ENCODE measurements at places on chromosomes 11 and 22.

DNA sequence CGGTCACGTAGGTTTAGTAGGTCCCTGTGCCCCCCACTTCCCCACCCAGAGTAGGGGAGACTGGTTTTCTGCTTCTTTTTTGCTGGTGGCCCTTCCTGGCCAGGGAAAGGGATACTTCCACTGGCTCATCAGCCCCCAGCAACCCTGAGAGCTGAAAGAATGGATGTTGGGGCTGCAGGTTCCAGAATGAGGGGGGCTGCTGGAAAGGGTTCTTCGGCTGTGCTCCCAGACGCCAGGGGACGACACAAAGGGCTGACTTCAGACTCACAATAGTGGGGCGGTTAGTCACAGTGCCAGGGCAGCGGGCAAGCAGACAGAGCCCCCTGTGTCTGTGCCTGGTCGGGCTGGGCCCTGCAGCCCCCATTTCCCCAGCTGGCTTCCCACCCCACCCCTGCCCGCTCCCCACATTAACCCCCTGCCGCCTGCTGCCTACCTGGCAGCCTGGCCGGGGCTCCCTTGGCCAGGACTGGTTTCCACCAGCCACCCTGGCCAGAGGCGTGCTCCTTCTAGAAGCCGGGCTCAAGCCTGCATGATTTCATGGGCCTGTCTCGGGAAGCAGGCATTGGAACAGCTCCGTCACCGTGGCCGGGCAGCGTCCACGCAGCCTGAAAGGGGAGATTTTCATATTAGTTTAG, 79.1 kb upstream of the WNT7B start:
- DNase-seq: peak; percentile 91

- DNase-seq: no peak
Measured at GRCh38 chr22:19039796-19040280, 82.4 kb downstream of the DGCR2 start.

DNA sequence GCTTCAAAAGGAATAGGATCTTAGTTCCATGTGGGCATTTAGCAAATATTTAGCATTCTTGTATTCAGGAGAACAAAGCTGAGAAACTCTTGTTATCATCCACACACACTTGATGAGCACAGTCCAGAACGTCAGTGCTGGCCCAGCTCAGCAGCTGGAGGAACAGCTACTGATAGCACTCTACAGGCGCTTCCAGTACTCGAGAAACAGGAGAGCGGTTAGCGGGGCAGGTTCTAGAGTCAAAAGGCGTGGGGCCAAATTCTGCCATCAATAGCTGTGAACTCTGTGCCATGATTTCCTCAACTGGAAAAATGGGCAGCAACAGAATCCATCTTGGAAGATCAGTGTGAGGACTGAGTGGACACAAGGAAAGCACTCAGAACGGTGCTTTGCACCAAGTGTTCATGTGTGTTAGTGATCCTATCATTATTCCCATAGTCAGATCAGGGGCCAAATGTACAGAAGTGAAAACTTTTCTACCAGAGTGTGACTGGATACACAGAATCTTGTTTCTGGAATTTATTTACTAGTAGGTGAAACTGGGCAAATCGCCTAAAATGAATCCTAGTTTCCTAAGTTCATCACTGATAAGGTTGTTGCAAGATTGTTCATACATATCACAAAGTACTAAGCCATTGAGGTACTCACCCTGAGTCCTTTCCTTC, 3.2 kb downstream of the JOSD1 start:
- DNase-seq: no peak

DNA sequence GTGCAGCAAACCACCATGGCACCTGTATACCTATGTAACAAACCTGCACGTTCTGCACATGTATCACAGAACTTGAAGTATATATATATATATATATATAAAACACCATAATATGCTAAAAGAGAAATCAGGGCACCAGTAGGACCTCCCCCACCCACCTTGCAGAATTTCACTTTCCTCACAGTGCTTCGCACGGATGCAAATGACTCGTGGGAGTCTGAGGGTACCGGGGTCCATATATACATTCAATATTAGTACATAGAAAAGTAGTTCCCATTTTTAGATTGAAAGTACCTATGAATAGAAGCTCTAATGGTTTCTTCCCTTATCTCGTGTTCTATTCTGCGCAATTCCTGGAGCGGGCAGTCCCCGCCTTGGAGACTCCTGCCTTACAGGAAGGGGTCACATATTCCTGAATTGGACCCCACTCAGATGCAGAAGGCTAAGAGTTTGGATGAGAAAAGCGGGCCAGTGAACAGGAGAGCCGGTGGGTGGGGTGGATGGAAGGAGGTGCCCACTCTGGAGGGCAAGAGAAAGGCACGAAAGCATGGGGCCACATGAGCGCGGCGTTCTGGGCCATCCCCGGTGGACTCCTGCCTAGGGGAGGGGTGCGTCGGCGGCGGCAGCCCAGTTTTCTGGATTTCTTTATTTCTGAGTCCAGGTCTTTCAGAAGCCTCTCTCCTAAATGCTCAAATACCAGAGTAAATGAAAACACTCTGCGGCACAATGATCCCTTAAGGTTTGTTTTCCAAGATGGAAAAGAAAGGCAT, 136.3 kb downstream of the ETS1 start:
- DNase-seq: no peak

GRCh38 chr11:78364128-78364751, 53.4 kb downstream of the GAB2 start:
- DNase-seq: no peak

DNA sequence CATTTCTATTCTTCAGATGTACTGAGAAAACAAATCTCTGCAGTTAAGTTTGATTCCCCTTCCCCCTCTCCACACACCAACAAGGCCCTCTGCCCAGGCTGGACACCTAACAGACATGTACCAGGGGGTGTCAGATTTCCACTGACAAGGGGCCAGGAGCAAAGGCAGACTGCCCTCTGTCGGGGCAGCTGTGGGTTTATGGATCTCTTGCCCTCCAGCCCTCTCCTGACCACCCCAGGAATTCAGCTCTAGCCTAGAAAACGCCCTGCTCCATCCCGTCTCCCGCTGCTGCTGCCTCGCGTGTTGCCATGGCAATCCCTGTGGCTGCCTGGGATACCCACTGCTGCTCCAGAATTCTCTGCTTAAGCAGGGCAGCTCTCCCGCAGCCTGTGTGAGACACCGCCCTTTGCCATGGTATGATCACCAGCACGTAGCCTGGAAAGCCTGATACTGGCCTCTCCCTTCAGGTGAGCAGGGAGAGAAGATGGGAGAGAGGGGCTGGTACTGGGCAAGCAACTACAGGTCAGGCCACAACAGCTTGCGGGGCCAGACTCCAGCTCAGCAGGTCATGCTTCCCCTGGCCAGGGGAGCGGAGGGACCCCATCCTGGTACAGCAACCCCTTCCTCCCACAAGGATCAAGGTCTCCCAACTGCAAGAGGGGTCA, 41.6 kb downstream of the BUD13 start:
- peak; percentile 38 for DNase-seq

- DNase-seq: no peak
Measured at GRCh38 chr11:587978-588380, 11.7 kb downstream of the PHRF1 start.

- no peak for DNase-seq
Measured at GRCh38 chr11:96123301-96123700, 199.4 kb upstream of the MTMR2 start.

DNA sequence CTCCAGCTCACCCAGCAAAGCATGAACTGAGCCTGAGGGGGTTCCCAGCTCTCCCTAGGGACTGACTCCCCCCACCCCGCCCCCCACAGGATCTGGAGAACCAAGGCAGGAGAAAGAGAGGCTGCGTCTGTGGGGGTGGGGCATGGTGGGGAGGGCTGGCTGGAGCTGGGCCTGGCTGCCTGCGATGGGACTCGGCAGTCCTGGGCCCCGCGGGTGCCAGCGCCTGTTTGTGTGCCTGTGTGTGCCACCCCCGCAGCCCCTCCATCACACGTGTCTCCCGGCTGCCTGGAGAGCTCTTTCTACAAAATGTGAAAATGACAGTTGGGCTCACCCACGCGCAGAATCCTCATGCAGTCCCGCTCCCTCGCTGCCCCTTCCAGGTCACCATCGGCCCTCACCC, 46.8 kb downstream of the CACNA1I start:
- no peak for DNase-seq

GRCh38 chr22:37330200-37331033, 48.1 kb downstream of the CYTH4 start:
- no peak for DNase-seq

DNA sequence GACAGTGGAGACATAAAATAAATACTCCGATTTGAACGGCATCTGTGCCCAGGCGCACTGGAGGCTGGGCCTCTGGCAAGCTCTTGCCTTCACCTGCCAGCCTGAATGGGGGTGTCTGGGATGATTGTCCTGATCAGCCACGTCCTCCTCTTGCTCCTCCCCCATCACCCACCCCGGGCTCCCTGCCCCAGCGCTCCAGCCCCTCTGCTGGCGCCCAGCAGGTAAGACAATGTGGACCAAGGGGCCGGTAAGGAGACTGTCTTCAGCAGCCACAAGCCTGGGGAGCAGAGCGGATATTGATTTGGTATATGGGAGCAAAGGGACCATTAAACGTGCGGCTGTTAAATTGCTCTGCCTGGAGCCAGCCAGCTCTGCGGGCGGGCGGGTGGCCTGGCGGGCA, 24.9 kb downstream of the WNT11 start:
- no peak for DNase-seq

GRCh38 chr11:17643506-17644405, 75.6 kb upstream of the MYOD1 start:
- no peak for DNase-seq

- DNase-seq: no peak
Measured at GRCh38 chr11:124074554-124074953, 33.4 kb upstream of the OR10G7 start.

- DNase-seq: no peak
Measured at GRCh38 chr11:14892577-14892976, 546 bp upstream of the CYP2R1 start.

- DNase-seq: no peak
Measured at GRCh38 chr11:69382131-69383128, 88.5 kb downstream of the MYEOV start.

DNA sequence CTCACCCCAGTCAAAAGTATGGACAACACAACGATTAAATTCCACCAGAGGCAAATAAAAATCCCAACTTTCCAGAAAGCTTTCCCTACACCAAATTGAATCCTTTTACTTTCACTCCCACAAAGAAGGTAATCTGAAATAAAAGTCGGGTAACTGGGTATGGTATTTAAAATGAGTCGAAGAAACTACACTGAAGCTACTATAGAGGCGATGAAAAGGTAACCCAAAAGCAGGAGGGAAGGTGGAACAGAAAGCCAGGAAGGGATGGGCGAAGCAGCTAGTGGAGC, 1.1 kb downstream of the PICALM start:
- no peak for DNase-seq

- DNase-seq: no peak
Measured at GRCh38 chr11:79160791-79161403, 279.9 kb downstream of the TENM4 start.

DNA sequence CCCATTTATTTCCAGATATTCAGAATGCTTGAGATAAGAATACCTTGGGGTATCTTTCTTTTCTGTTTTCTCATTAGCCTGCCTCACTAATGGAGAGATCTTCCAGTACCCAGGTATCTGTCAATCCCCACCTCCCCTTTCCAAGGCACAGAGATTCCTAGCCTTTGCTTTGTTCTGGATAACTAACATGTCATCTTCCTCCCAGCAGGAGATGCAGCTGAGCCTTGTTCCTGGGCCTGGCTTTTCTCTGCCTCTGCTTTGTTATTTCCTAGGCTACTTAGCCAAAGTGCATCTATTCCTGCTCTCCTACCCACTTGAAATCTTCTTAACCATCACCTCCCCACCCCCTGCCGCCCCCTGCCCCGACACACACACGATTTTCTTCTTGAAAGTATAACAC, 297.1 kb downstream of the NELL1 start:
- no peak for DNase-seq

GRCh38 chr22:36182056-36182455, 19.6 kb downstream of the APOL4 start:
- DNase-seq: no peak

Measured in hippocampal formation (tissue), 2 donors.